ENCODE measurements at places on chromosomes 5 and 9. TPM values are rescaled to one million over a fixed set of nuclear protein-coding genes. Genes with fewer than 3 reads are reported as not detected.

Gene BTF3
- 329 TPM for total RNA-seq

Gene PCDHGA7
- 0.95 TPM for total RNA-seq

Gene SLC4A9
- not detected for total RNA-seq

DNA sequence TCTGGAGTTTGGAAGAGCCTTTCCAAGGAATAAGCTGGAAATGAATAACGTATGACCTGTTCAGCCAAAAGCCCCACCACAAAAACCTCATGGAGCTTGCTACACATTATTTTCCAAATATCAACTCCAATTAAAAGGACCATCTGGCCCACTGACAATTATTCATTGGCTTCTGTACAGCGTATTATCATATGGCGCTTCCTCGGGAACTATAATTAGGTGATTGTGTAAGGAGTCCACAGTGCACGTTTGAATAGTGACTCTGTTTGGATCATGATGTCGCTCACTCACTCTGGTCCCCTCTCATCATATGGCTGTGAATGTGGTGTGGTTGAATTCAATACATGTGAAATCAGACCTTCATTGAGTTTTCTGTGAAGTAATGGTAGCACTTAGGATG, 52.1 kb downstream of the GDNF start:
- DNase-seq, result no peak

GRCh38 chr5:172076761-172077244, 70.4 kb upstream of the FBXW11 start:
- no peak for DNase-seq

Gene LAMC3
- total RNA-seq, result 0.07 TPM

GRCh38 chr9:133384736-133385321, 8.7 kb downstream of the STKLD1 start:
- no peak for DNase-seq

DNA sequence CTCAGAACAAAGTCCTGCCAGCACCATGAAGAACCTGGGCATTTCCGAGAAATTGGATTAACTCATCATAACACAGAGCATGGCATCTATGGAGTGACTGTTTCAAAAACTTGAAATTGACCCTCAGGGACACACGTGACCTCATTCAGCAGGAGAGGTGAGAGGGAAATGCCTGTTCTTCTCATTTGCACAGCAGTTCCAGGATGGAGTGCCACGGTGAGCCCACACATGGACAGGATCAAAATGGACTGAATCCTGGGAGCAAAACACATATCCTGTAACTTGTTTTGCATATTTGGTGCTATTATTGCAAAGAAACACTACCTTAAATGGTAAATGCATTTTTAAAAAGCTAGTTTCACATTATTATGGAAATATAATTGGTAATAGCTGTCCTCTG, 256.1 kb upstream of the IRX2 start:
- no peak for DNase-seq

- no peak for DNase-seq
These were observed 45.5 kb upstream of the SLC2A8 start for GRCh38 chr9:127351182-127352166.

DNA sequence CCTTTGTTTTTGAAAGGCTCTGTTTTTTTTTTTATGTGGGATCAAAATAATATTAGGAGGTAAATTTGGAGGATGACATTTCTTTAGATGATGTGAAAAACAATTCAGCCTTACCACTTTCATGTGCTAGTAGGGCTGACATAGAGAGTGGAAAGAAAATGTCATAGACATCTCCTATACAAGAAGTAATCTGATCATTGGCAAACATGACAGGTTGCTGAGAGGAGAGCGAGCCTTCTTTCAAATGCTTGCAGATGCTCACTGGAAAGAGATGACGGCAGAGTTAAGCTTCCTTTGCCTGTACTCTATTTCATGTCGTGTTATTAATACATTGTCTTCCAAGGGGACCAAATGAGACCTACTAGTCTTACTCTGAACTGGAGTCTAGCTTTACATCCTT, 160.1 kb upstream of the DAP start:
- no peak for DNase-seq

DNA sequence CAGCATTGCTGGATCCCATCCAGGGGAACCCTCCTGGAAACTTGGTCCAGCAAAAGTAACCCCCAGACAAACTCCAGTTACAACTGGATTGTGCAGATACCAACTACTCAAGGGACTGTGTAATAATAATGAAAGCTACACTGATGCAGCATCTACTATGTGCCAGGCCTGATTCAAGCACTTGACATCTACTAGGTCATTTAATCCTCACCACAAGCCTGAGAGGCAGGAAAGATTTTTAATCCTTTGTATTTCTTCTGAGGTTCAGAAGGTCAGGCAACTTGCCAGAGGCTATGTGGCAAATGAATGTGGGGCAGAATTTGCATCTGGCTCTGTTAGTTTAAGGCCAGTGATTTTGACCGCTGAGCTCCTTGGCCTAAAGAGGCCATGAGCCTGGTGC, 29.5 kb upstream of the FOXI1 start:
- DNase-seq, result no peak

Gene SPINK4
- total RNA-seq, result not detected

Gene ACOT12
- 0.13 TPM for total RNA-seq

Gene TMOD1
- total RNA-seq, result 1.5 TPM

DNA sequence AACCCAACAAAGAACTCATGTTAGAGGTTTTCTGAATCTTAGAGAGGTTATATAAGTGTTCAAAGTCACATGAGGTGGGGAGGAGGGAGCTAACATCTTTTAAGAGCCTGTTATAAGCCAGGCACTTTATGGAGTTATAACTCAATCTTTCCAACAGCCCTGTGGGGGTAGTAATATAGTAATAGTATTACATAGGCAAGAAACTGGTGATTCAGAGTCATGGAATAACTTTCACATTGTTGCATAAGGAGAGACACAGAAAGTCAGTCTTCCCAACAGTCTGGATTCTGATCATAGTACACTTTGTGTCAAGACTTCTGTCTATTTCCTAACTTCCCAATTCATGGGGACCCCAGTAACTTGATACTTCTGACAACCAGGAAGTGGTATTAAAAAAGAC, 89.2 kb downstream of the ACER2 start:
- no peak for DNase-seq

DNA sequence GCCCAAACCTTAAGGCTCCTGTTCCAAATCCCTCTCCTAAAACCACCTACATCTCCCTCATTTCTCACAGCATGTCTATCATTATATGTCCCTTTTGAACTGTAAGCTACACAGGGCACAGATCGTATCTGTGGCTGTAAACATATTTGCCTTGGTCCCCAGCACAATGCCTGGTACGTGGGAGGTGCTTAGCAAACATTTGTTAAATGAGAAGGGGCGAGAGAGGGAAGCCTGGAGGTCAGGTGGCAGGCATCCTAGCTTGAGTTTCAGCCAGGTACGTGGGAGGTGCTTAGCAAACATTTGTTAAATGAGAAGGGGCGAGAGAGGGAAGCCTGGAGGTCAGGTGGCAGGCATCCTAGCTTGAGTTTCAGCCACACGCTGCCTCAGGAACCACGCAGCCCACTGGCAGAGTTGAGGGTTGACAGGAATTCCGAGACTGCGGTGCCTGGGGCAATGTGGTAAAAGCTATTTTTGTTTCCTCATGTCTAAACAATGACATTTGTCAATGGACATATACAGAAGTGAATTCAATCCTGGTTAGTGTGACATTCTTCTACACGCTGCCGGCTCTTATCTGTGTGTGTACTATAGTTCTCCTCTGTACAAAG, 113.6 kb downstream of the EFNA5 start:
- DNase-seq, result no peak

DNA sequence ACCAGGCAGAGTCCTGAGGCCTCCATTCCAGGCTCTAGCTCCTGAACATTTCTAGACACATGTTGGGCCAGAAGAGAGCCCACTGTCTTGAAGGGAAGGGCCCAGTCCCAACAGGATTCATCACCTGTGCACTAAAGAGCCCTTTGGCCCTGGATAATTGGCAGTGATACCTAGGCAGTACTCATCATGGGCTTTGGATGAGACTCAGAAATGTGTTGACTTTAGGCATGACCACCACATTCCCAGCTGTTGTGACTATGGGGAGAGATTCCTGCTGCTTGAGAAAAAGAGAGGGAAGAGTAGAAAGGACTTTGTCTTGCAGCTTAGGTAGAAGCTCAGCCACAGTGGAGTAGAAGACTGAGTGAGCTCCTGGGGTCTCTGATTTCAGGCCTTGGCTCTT, 138.4 kb upstream of the DAPK1 start:
- DNase-seq, result no peak

- no peak for DNase-seq
These were observed 38.1 kb upstream of the SSBP2 start for GRCh38 chr5:81789033-81789432.

DNA sequence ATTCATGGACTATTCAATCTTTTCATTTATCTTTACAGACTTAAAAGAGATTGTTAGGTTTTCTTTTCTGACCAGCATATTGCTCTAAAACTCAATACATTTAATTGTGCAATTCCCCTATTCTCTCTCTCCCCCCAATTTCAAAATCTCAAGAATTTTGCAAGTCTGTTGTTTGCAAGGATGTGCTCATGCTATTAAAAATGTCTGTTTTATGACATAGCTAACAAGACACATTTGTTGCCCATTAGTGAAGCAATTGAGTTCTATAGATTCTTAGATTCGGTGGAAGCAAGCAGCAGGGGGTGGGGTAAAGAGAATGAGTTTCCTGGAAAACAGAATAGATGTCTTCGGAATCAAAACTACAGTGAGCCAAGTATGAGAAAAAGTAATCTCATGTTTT, 8.5 kb upstream of the CSNK1A1 start:
- DNase-seq, result no peak
